B cell (primary cell): ENCODE measurements at places on chromosomes 4 and X. TPM values are rescaled to one million over a fixed set of nuclear protein-coding genes. Genes with fewer than 3 reads are reported as not detected.

GRCh38 chr4:48668254-48669017, 111.6 kb downstream of the FRYL start:
- no peak for DNase-seq
- no peaks in the 10 kb centered on the region for H3K36me3 ChIP-seq
- H3K27ac ChIP-seq = no peak overlapping the region
- H3K4me3 ChIP-seq = no peak overlapping the region
- no peaks in the 10 kb centered on the region for H3K27me3 ChIP-seq

GRCh38 chr4:76198411-76199237, 15.0 kb downstream of the SCARB2 start:
- H3K4me1 ChIP-seq = peaks cover 50% of the 10 kb centered on the region
- peak; percentile 56 for DNase-seq
- H3K4me3 ChIP-seq = no peak overlapping the region
- H3K36me3 ChIP-seq = peaks cover 2% of the 10 kb centered on the region
- H3K27ac ChIP-seq = peak overlapping the region; percentile 42

GRCh38 chr4:94441838-94442237, 9.9 kb upstream of the PDLIM5 start:
- H3K36me3 ChIP-seq = no peaks in the 10 kb centered on the region
- H3K4me1 ChIP-seq = no peaks in the 10 kb centered on the region
- peaks cover 3% of the 10 kb centered on the region for H3K27me3 ChIP-seq
- no peak overlapping the region for H3K27ac ChIP-seq
- DNase-seq = no peak

GRCh38 chr4:182695009-182695408, 222.2 kb downstream of the DCTD start:
- no peaks in the 10 kb centered on the region for H3K4me1 ChIP-seq
- H3K27ac ChIP-seq = no peak overlapping the region
- H3K4me3 ChIP-seq = no peak overlapping the region
- DNase-seq = no peak

DNA sequence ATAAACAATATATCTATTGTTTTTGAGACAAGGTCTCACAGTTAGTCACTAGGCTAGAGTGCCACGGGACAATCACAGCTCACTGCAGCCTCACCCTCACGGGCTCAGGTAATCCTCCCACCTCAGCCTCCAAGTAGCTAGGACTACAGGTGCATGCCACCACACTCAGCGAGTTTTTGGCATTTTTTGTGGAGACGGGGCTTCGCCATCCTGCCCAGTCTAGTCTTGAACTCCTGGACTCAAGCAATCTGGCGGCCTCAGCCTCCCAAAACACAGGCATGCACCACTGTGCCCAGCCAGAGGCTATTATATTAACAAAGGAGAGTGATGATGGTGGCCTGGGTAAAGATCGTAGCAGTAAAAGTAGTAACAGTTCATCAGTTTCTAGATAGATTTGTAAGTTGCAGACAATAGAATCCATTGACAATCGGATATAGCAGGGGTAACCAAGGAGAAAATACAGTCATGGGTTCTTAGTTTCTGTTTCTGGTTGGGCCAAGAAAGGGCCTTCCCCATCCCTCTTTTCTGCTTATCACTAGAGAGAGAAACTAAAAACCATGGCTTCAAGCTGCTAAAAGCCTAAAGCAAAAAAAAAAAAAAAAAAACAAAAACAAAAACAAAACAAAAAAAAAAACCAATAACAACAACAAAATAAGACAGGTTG, 60.6 kb downstream of the ANXA10 start:
- no peak for DNase-seq
- H3K27ac ChIP-seq = no peak overlapping the region
- H3K4me1 ChIP-seq = no peaks in the 10 kb centered on the region

GRCh38 chr4:95092766-95093165, 335.0 kb downstream of the BMPR1B start:
- no peaks in the 10 kb centered on the region for H3K4me1 ChIP-seq
- H3K27me3 ChIP-seq = no peaks in the 10 kb centered on the region
- DNase-seq = no peak
- H3K27ac ChIP-seq = no peak overlapping the region
- H3K4me3 ChIP-seq = no peak overlapping the region

GRCh38 chrX:118250445-118250844, 95.5 kb upstream of the WDR44 start:
- no peaks in the 10 kb centered on the region for H3K36me3 ChIP-seq
- no peaks in the 10 kb centered on the region for H3K4me1 ChIP-seq
- H3K27me3 ChIP-seq = no peaks in the 10 kb centered on the region
- no peak overlapping the region for H3K4me3 ChIP-seq
- H3K27ac ChIP-seq = no peak overlapping the region

DNA sequence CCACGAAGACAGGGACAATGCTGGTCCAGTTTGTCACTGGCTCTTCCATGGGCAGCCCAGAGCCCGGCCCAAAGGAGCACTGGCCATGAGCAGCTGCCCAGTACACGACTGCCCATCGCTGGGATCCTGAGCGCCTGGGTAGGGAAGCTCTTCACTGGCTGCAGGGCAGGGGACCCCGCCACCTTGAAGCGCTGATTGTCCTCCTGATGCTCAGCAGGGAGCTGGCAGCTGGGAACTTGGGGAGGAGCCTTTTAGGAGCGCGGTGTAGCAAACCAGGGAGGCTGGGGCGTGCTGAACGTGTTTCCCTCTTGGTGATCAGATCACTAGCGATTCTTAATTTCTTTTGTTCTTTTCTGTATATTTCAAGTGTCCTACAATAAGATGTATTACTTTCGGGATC, 1.8 kb downstream of the L1CAM start:
- peaks cover 44% of the 10 kb centered on the region for H3K4me1 ChIP-seq
- H3K27ac ChIP-seq = no peak overlapping the region
- H3K4me3 ChIP-seq = no peak overlapping the region

- no peak for DNase-seq
- H3K27ac ChIP-seq = no peak overlapping the region
- H3K4me1 ChIP-seq = no peaks in the 10 kb centered on the region
- H3K36me3 ChIP-seq = no peaks in the 10 kb centered on the region
- H3K27me3 ChIP-seq = no peaks in the 10 kb centered on the region
- H3K4me3 ChIP-seq = no peak overlapping the region
Observed at GRCh38 chr4:11259837-11260236, 168.9 kb downstream of the HS3ST1 start.

DNA sequence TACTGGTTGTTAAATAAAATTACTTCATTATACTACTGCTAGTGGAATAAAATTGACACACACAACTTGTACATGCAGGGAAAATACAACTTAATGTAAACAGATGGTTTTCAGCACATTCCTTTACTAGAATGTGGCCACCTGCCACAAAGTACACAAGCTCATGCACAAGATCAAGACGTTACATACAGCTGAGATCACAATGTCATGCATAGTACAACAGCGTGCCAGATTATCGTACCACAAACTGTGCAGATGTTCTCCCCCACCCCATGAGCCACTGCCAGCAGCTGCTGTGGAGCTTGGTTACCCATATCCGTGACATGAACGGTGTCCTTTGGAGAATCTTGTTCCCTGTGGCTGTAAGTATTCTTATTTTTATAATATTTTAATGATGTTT, 27.7 kb downstream of the FBXO8 start:
- no peaks in the 10 kb centered on the region for H3K4me1 ChIP-seq
- H3K27me3 ChIP-seq = no peaks in the 10 kb centered on the region
- H3K27ac ChIP-seq = no peak overlapping the region
- peaks cover 11% of the 10 kb centered on the region for H3K36me3 ChIP-seq

- peaks cover 13% of the 10 kb centered on the region for H3K4me1 ChIP-seq
- DNase-seq = no peak
- H3K4me3 ChIP-seq = no peak overlapping the region
- peaks cover 15% of the 10 kb centered on the region for H3K36me3 ChIP-seq
- H3K27me3 ChIP-seq = no peaks in the 10 kb centered on the region
Observed at GRCh38 chrX:101393530-101394305, 2.9 kb downstream of the RPL36A start.

DNA sequence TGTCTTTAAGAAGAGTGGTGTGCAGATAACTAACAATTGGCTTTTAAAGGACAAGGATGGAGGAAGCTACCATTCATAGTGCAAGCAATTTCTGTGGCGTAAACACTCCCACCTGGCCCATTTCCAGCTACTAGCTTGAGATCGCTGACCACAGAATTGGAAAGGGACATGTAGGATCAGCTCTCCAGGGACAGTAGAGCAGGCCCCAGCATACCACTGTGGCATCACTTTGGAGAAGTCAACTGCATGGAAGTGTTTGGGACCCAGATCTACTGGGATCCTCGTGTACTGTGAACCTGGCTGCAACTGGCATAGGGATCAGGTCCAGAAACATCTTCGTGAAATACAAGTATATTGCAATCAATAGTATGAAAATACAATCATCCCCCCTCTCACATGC, 515.0 kb downstream of the INPP4B start:
- DNase-seq = no peak
- H3K27ac ChIP-seq = no peak overlapping the region
- H3K4me1 ChIP-seq = no peaks in the 10 kb centered on the region
- H3K36me3 ChIP-seq = no peaks in the 10 kb centered on the region

- H3K27ac ChIP-seq = no peak overlapping the region
- peaks cover 18% of the 10 kb centered on the region for H3K4me1 ChIP-seq
- no peaks in the 10 kb centered on the region for H3K36me3 ChIP-seq
- DNase-seq = peak; percentile 61
Observed at GRCh38 chrX:9942086-9942485, 25.1 kb upstream of the CLDN34 start.

DNA sequence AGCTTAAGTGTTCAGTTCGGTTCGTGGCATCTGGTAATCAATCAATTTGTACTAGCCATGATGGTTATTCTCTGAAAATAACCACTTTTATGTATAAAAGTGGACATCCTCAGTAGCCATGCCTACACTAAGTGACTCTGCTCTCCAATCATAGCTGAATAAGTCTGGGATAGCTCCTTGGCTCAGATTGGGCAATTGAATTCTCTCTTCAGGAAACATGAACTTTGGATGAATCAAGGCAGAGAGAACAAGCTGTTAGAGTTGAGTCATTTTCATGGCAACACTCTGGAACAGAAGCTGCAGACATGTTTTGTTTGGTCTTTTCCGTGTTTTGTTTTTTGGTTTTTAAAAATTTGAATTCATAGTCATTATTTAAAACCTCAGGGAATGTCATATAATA, 66.8 kb upstream of the TMEM164 start:
- no peak overlapping the region for H3K27ac ChIP-seq
- no peaks in the 10 kb centered on the region for H3K4me1 ChIP-seq
- no peak overlapping the region for H3K4me3 ChIP-seq
- H3K36me3 ChIP-seq = no peaks in the 10 kb centered on the region

DNA sequence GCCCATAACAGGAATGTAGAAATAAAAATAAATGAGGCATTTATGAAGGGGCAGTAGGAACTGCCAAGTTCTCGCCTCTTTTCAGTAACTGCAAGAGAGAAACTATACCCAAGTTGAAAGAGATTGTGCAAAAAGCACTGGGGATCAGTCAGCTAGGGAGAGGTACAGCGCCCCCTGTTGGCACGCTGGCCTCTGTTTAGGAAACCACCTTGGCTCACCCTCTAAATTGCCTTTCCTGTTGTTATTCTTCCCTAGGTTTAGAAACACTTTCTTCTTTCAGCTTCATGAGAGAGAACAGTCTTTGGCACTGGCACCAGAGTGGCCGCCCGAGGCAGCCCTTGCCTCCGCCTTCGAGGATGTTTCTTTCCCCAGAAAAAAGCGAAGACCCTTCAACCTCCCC, 348.5 kb downstream of the MID1IP1 start:
- H3K27ac ChIP-seq = no peak overlapping the region
- H3K4me3 ChIP-seq = no peak overlapping the region
- DNase-seq = peak; percentile 72
- no peaks in the 10 kb centered on the region for H3K27me3 ChIP-seq

DNA sequence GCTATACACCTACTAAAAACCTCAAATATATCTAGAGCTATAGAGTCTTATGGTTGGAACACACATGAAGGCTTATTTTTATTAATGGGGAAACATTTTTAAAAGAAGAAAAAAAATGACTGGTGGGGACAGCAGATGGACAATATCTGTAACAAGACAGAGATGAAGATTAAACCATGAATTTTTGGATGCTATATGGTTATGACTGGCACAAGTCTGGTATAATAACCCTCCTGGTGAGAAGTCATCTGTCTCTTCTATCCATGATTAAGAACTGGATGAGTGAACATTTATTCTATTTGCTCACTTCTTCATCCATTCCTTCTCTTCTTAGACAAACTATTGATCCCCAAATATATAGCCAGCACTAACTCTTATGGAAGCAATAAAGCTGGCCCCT, 104.4 kb downstream of the EFHC2 start:
- H3K4me1 ChIP-seq = no peaks in the 10 kb centered on the region
- H3K4me3 ChIP-seq = no peak overlapping the region
- no peak overlapping the region for H3K27ac ChIP-seq
- DNase-seq = no peak
- no peaks in the 10 kb centered on the region for H3K36me3 ChIP-seq

- no peaks in the 10 kb centered on the region for H3K4me1 ChIP-seq
- no peak overlapping the region for H3K27ac ChIP-seq
- peaks cover 30% of the 10 kb centered on the region for H3K36me3 ChIP-seq
- no peak overlapping the region for H3K4me3 ChIP-seq
Observed at GRCh38 chr4:119510395-119511149, 118.0 kb downstream of the PDE5A start.

- H3K27ac ChIP-seq = no peak overlapping the region
- no peak for DNase-seq
- H3K4me1 ChIP-seq = no peaks in the 10 kb centered on the region
- no peak overlapping the region for H3K4me3 ChIP-seq
- no peaks in the 10 kb centered on the region for H3K27me3 ChIP-seq
Observed at GRCh38 chrX:110915111-110915510, 119.5 kb upstream of the CHRDL1 start.

DNA sequence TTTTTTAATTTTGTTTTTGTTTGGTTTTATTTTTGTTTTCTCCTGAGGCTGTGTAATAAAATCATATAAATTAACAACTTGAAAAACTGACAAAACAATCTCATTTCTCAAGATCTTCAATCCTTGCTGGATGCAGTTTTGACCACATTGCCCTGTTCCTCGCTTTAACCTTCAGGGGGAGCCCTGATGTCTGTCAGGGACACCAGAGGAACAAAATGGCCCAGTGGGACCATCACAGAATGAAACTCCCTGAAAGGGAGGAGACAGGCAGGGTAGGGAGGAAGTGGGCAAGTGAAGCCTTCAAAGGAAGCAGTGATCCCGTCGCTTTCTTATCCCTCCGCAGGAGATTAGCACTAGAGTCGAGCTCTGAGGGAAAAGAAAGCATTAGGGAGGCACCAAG, 274.9 kb upstream of the LDB2 start:
- no peaks in the 10 kb centered on the region for H3K4me1 ChIP-seq
- no peaks in the 10 kb centered on the region for H3K27me3 ChIP-seq
- H3K4me3 ChIP-seq = no peak overlapping the region
- DNase-seq = no peak
- no peak overlapping the region for H3K27ac ChIP-seq

The SPON2 gene
- total RNA-seq = 3.8 and 5.3 TPM in 2 replicates

The UGT2B7 gene
- not detected in 2 replicates for total RNA-seq

The CTAG1B gene
- not detected in 2 replicates for total RNA-seq

The GPR82 gene
- total RNA-seq = not detected in 2 replicates

The ZNF182 gene
- 12.6 and 13.1 TPM in 2 replicates for total RNA-seq

The FRAS1 gene
- 0.05 and 0.12 TPM in 2 replicates for total RNA-seq

The GPM6B gene
- total RNA-seq = not detected in 2 replicates

The CCDC160 gene
- not detected in 2 replicates for total RNA-seq
